ENCODE measurements at places on chromosomes 3 and 15.

DNA sequence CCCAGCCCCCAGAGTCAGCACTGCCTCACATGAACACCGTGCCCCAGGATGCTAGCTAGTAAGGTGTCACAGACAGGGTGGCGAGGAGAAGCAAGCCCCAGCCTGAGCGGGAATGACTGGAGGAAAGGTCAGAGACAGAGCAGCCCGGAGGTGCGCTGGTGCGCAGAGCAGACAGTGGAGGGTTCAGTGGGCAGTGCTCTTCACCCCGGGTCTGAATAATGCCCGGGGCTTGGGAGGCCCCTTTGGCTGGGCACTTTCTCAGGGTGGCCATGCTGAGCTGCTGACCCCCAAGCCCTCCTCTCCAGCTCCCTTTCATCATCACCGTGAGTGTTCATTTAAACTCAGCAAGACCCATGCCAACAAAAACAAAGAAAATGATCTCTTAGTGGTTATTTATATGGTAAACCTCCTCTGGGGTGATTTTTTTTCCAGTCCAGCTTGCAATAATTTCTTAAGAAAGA is 110.8 kb downstream of the VGLL4 start:
- no peak for DNase-seq

- DNase-seq = no peak
These were observed 9.8 kb upstream of the PRR23E start for GRCh38 chr3:127182848-127183714.

GRCh38 chr15:29708519-29708918 is 113.7 kb downstream of the TJP1 start:
- DNase-seq = no peak

DNA sequence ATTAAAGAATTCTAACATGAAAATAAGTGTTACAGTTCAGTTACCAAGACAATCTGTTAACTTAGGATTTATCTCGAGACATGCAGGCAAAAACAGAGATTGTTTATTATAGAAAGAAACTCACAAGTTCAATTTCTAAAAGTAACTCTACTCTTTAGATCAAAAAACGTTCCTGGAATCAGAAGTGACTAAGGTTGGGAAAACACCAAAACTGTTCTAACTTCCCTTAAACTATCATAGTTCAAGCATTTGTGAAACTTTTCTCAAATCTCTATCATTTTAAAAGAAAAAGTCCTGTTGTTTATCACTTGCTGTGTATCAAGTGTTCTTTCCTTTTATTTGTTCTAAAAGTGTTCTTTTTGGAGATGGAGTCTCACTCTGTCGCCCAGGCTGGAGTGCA is 8.7 kb downstream of the WDR82 start:
- DNase-seq = no peak

GRCh38 chr15:61819386-61819785 is 240.9 kb downstream of the VPS13C start:
- no peak for DNase-seq

GRCh38 chr3:124985349-124985748 is 50.8 kb upstream of the MUC13 start:
- no peak for DNase-seq
